RKO (cell line): ENCODE measurements at places on chromosomes 12 and 14.
A peak's percentile ranks its signal among the peaks of the same experiment; 100 is the strongest.

- DNase-seq = no peak
Measured at GRCh38 chr14:89327771-89328212, 89.2 kb downstream of the FOXN3 start.

DNA sequence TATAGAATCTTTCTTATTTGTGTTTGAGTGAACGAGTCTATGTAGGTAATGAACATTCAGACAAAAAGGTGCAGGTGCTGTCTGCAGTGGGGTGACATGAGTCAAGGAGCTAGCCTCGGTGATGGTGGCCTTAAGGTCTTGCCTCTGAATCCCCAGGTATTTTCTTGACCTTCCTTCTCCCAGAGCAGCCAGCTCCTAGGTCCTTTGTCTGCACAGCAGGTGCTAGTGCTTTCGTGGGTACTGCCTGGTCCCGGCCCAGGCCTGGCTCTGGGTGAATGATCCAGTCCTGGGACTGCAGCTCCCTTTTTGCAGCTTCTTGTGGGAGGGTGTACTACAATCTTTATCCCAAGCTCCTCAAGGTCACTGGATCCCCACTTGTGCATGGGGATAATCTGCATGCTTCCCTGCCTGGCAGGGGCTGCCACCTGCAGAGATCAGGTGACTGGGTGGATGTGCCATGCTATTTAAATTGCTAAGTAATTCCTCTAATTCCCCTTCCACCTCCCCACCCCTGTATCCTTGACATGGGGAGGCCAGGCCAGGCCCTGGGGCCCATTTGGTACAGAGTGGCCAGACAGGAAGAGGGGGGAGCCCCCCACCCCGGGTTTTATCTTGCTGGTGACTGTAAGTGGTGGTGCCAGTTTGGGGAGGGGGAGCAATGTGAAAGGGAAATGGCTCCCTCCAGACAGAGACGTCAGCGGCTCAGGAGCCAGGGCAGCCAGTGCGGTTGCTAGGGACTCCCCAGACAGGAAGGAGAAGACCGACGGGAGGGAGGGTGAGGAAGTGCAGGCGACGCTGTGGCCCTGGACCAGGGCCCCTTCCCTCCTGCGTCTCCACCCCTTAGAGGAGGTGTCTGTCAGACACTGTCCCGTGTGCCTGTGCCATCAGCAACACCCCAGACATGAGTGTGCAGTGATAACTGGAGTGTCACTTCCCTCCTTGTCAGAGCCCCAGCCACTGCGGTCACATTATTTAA lies 6.7 kb downstream of the VASH1 start:
- DNase-seq = no peak

DNA sequence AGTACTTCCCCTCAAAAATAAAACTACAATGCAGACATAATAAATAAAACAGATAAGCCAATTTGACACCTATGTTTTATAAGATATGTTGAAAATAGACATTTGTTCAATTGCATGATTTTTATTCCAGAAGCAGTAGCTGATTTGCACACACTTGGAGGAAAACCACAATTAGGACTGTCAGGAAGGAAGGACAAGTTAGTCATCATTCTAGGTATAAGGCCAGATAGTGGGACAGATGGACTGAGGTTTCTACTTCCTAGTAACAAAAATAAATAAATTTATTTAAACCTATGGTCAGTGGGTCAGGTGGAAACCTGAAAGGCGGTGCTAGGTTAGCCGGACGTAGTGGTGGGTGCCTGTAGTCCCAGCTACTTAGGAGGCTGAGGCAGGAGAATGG lies 141.8 kb upstream of the RASSF8 start:
- no peak for DNase-seq

DNA sequence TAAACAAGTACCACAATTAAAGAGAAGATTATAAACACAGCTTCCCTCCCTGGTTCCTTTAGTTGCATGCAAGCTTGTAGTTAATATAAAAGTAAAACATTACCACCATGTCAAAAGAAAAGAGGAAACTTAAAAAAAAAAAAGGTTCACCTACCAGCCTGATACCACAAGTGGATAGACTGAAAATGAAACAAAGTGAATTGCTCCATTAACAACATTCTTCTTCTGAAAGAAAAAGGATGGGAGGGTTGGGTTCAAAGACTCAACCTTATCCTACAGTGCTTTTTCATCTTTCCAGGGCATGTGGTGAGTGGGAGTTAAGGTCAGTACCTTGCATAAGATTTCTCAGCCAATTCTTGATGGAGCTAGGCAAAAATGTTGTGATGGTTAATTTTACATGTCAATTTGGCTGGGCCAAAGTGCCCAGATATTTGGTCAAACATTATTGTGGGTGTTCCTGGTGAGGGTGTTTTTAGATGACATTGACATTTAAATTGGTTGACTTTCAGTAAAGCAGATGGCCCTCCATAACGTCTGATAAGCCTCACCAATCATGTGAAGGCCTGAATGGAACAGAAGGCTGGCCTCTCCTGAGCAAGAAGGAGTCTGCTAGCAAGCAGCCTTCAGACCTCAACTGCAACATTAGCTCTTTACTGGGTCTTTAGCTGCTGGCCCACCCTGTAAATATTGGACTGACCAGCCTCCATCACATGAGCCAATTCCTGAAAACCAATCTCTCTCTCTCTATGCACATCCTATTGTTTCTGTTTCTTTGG lies 28.8 kb downstream of the VCPKMT start:
- no peak for DNase-seq

GRCh38 chr12:102765736-102766135 lies 151.3 kb downstream of the PAH start:
- DNase-seq = no peak

- DNase-seq = no peak
Measured at GRCh38 chr12:76708296-76708695, 55.6 kb upstream of the ZDHHC17 start.

DNA sequence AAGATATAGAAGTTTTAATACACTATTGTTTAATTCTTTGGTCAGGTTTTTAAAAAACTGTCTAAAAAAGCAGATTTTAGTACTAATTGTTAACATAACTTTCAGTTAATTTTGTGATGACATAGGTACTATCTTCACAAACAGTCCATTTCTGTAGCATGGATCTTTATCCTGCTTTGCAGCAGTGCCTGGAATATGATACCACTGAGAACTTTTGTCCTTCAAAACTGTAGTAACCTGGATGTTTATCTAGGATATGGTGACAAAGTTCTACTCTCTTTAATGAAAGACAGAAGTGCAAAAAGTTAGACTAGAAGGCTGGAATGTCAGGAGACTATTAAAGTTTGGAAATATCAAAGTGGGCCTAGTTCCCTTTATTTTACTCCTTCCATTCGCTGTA lies 159.9 kb downstream of the SYNE2 start:
- no peak for DNase-seq

GRCh38 chr12:78085542-78086182 lies 255.0 kb downstream of the NAV3 start:
- DNase-seq = peak; percentile 86

DNA sequence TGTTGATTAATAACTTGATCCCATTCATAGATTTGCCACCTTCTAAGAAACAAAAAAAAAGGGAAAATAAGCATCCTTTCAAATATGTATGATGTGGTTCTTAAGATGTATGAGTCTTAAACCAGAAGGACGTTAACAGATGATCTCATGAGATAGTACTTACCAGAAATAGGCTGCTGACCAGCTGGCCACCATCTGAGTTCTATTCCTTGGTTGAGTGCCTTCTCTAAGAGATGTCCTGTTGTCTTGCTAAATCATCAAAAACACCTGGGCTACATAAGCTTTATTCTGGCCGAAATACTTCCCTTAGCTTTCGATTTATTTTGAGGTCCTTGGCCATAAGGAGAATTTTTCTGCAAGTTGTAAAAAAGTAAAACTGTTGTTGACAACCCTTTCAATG lies 55.6 kb downstream of the GPR65 start:
- no peak for DNase-seq

- DNase-seq = no peak
Measured at GRCh38 chr12:67969134-67969802, 20.0 kb upstream of the IFNG-AS1 start.

- DNase-seq = no peak
Measured at GRCh38 chr14:71408362-71409030, 501.2 kb downstream of the PCNX1 start.

DNA sequence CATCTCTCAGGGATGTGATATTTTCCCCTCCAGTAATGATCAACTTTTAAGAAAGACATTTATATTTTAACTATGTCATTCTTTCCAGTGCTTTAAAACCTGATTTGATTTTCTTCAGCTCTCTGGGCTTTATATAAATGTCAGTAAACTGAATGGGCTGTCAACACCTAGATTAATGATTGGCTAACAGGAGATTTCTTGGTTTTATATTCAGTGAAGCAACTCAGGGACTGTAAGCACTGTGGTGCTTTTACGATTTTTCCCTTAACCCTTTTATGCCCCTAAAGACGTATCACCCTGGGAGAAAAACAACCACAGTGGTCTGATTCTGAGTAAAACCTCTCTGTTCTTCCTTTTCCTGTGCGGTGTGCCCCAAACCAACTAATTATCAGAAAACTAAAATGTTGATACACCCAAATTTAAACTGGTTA lies 38.0 kb downstream of the PTGER2 start:
- no peak for DNase-seq

GRCh38 chr14:85060121-85060520 lies 469.8 kb upstream of the FLRT2 start:
- no peak for DNase-seq

- no peak for DNase-seq
Measured at GRCh38 chr12:27024291-27024690, 1.9 kb downstream of the MED21 start.

- DNase-seq = no peak
Measured at GRCh38 chr12:57835366-57836288, 10.9 kb downstream of the CTDSP2 start.

GRCh38 chr14:65866448-65866847 lies 453.9 kb downstream of the FUT8 start:
- no peak for DNase-seq

GRCh38 chr14:45559626-45560025 lies 306.6 kb upstream of the MIS18BP1 start:
- DNase-seq = no peak
